DMS79 treated with DMSO at 0.1 percent for 48 hours (cell line): ENCODE measurements at places on chromosomes 6 and 20.

DNA sequence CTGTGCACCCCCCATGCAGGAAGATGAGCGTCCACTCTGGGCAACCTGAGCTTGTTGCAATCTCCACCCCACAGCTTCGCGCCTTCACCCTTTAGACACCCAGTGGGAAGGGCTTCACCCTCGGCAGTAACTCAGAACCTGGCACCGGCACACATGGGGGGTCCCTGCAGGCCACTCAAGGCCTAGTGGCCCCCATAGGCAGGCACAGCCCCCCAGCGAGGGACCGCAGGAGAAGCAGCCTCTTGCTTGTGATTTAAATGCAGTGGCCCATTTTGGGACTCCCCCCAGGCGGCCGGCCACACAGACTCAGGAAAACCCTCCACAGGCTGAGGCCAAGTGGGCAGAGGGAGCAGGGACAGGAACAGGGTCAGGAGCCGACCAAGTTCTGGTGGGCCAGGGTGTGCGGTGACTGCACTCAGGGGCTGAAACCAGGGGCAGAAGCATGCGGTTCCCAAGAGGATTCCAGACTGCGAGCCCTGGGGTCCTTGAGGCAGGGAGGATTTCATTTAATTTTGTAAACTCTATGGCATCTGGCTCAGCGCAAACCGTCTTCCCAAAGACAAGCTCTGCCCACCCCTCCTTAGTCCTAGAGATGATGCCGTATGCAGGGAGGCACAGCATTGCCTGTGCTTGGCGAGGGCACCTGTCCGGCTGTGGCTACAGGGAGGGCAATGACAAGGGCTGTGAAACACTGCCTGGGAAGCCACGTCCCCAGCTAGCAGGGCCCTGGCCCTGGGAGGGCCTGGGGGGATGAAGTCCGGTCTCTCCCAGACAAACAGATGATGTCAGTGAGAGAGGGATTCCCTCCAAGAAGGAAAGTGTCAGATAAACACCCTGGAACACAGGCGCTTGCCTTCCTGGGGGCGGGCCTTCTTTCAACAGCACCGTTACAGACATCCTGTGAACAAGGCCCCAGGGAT, 52.9 kb upstream of the GPR31 start:
- DNase-seq, result no peak

GRCh38 chr6:75436869-75437268, 56.7 kb downstream of the FILIP1 start:
- DNase-seq, result no peak

- DNase-seq, result no peak
These were observed 445.3 kb upstream of the FLRT3 start for GRCh38 chr20:14782731-14783130.

DNA sequence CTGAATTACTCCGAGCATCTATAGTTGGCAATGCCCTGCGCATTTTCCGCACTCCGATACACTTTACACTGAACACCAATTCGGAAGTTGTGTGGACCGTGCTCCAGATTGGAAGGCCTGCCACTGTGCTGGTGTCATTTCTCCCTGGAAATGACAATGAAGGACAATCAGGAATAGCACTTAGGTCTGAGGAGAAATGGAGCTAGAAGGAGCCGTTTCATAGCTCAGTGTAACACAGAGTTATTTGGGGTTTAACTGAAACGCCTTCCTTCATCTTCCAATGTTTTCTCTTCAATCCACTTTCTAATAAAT, 501 bp upstream of the PLA2G7 start:
- DNase-seq, result no peak

DNA sequence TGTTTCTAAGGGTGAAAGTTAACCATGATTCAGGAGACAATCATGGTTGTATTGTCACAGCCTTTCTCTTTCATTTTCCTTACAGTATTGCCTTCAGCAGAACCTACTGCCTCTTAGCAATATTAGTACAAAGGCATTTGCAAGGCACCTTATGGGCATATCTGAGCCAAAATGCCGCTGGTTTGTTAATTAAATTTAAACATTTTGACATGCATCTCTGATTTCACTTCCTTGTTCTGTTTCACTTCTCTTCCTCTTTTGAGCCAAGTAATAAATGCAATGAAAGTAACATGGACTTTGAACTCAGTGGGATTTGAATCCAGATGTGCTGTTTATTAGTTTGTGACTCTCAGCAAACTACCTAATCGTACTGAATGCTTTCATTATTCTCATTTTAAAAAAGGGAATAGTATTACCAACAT, 467.4 kb upstream of the CITED2 start:
- no peak for DNase-seq
